ENCODE measurements at places on chromosomes 12 and 14. TPM values are rescaled to one million over a fixed set of nuclear protein-coding genes. Genes with fewer than 3 reads are reported as not detected.

TRIM9 gene
- total RNA-seq: 0.58 TPM

PCED1B gene
- 1.3 TPM for total RNA-seq

TMPRSS12 gene
- not detected for total RNA-seq

HOXC6 gene
- 0.42 TPM for total RNA-seq

IL22 gene
- not detected for total RNA-seq

ITGB7 gene
- 1.1 TPM for total RNA-seq

CEP290 gene
- total RNA-seq: 14.4 TPM

- no peak for DNase-seq
Observed at GRCh38 chr12:92995258-92995903, 66.3 kb upstream of the EEA1 start.

GRCh38 chr14:68223631-68224030 is 404.1 kb downstream of the RAD51B start:
- no peak for DNase-seq

DNA sequence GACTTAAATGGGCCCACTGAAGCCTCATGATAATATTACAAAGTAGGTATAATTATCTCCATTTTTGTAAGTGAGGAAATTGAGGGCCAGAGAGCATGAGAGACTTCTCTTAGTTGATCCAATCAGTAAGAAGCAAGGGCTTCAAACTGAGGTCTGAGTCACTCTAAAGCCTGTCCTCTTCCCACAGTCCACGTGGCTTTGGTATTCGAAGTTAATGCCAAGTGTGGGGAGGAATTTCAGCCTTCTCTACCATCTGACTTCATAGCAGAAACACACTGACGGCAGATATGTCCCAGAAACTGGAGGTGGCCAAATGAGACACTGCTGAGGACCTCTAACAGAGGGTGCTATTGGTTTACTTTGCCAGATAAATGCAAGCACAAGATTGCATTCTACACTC is 114.4 kb upstream of the OVCH1 start:
- no peak for DNase-seq

GRCh38 chr12:46124132-46124847 is 133.9 kb upstream of the SCAF11 start:
- no peak for DNase-seq

- DNase-seq: no peak
Observed at GRCh38 chr12:100489251-100489820, 15.7 kb downstream of the NR1H4 start.

DNA sequence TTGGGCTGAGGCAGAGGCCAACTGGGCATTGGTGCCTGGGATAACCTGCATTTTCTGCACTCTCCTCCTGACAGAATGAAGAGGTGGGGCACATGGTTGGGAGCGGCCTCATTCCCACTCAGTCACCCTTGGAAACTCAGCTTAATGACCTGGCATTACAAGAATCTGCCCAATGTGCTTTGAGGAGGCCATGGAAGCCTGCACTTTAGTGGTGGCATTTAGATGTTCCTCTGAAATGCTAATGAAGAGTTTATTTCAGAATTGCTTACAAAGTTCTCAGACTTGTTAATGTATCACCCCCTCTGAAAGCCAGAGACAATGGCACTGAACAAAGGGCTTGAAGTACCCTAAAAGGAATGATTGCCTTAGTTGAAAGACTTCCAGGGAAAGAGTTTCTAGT is 71.4 kb upstream of the PARP11 start:
- no peak for DNase-seq

GRCh38 chr12:99393763-99394162 is 253.8 kb upstream of the GARIN6 start:
- no peak for DNase-seq

DNA sequence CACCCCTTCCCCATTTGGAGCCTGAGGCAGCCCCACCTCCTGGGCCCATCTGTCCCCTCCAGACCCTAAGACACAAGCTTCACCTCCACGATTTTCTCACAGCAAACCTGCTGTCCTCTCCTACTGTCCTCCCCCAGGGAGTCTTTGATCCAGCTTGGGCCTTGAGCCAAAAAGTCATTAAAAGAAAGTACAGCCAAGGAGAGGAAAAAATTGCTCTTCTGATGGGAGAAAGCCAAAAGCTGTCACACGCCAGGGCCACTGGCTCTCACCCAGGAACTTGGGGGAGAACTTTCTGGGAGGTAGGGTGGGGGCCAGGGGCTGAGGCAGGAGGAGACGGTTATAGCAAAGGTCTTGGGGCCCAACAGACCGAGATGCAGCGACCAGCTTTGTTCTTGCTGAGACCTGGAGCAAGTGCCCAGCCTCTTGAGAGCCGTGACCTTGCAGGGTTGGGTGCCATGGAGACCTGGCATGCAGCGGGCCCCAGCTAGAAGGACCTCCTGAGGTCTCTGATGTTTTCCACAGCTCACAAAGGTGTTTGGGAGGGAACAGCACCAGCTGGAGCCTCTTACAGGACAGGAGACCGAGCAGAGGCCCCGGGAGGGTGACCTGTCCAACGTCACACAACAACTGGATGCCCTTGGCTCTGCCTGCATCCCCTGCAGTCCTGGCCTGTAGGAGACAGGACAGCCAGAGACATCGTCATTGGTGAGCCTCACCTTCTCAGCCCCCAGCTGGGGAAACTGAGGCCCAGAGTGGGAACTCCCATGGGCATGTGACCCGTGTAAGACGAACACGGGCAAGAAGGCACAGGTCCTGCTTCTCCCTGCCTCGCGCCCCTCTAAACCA is 124.5 kb downstream of the CALM1 start:
- no peak for DNase-seq

DNA sequence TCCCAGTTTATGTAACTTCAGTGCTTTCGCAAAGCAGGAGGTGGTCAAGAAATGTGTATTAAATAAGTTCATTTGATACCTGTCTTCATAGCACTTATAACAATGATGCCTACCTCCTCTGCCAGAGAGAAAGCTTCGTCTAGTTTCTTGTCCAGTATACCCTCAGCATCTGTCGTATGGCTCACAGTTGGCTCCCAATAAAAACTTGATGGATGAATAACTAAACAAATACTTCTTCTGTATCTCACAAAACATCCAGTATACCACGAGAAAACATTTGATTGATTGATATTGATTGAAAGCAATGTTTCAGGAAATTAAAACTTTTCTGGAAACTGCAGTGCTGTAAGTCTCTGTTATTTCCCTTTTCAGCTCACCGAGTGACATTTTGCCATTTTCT is 26.9 kb upstream of the PTGDR start:
- no peak for DNase-seq

GRCh38 chr14:66662374-66662773 is 154.4 kb downstream of the GPHN start:
- no peak for DNase-seq

GRCh38 chr12:71664411-71665089 is 449 bp downstream of the THAP2 start:
- DNase-seq: no peak

GRCh38 chr14:24425704-24426103 is 3.8 kb downstream of the CBLN3 start:
- no peak for DNase-seq

DNA sequence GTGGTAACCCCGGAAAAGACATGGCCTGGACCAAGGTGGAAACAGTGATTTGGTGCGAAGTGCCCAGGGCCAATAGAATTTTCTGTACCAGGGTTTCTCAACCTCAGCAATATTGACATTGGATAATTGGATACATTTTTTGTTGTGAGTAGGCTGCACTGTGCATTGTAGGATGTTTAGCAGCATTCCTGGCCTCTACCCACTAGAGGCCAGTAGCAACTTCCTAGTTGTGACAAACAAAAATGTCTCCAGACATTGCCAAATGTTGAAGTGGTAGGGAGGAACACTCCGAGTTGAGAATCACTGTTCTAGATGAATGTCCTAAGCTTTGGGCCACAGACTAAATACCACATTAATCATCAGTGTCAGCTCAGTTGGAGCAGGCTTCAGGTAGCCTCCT is 6.2 kb upstream of the CGRRF1 start:
- no peak for DNase-seq

DNA sequence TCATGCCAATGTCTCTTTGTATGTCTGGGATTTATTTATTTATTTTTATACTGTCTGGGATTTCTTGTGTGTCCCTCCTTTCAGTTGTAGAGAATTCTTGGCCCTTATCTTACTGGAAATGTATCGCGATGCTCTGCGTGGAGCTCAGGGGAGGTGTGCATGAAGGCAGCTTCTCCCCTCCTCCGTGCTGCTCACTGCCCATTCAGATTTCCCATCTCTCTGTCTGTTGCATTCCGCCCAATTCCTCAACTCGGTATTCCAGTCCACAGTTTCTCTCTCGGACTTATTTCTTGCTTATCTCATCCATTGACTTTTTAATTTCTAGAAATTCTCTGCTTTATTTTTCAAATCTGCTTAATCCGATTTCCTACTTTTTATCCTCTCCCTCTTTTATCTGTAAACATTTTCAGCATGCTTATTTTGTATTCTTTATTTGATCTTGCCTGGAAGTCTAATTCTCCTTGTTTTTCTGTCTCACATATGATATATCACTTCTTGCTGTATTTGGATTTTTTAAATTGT is 93.2 kb downstream of the FBXW8 start:
- DNase-seq: no peak

Data from esophagus muscularis mucosa (tissue), 4 donors.